Thymus (tissue), 14 donors: ENCODE measurements at places on chromosomes 1 and 21. TPM values are rescaled to one million over a fixed set of nuclear protein-coding genes. Genes with fewer than 3 reads are reported as not detected.

The CA14 gene
- 0.09 TPM for total RNA-seq

The PDZK1 gene
- total RNA-seq = 0.90 TPM

The TCHH gene
- 0.05 TPM for total RNA-seq

The FLG gene
- total RNA-seq = 0.28 TPM

The C4BPA gene
- total RNA-seq = 0.09 TPM

The AMPD1 gene
- total RNA-seq = 0.05 TPM

The TESK2 gene
- total RNA-seq = 3.9 TPM

The MRPL39 gene
- 46.2 TPM for total RNA-seq

The CFHR1 gene
- total RNA-seq = 1.3 TPM

The GNAT2 gene
- 0.14 TPM for total RNA-seq

The LCE1D gene
- total RNA-seq = not detected

The ITGB2 gene
- 134 TPM for total RNA-seq

The PTPRC gene
- 490 TPM for total RNA-seq

The C1orf116 gene
- total RNA-seq = 0.05 TPM

The RPS27 gene
- 10,992 TPM for total RNA-seq

The GJA4 gene
- 3.8 TPM for total RNA-seq

The ESRRG gene
- total RNA-seq = 1.3 TPM

The KLHL21 gene
- 8.0 TPM for total RNA-seq

The BGLAP gene
- 0.66 TPM for total RNA-seq

The SSX2IP gene
- total RNA-seq = 23.7 TPM

The TCEA3 gene
- total RNA-seq = 3.0 TPM

DNA sequence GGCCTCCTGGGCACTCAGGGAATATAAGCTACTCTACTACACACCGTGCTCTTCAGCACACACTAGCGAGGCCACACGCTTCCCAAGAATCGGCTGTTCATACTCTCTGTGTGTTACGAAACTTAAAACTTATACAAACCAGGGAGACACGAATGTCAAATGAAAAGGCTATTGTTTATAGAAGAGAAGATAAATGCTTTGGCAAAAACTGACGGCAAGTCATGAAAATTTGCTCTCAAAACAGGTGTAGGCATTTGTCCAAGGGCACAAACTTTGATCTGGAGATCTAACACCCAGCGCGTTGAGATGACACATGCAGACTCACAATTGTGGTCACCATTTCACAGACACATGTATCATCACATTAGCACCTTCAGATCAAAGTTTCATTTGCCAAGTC is 46.1 kb downstream of the USP48 start:
- DNase-seq = no peak

GRCh38 chr21:44701541-44701940 is 4.6 kb downstream of the KRTAP10-12 start:
- no peak for DNase-seq

- DNase-seq = no peak
Measured at GRCh38 chr1:1157914-1158710, 15.6 kb upstream of the TTLL10 start.

DNA sequence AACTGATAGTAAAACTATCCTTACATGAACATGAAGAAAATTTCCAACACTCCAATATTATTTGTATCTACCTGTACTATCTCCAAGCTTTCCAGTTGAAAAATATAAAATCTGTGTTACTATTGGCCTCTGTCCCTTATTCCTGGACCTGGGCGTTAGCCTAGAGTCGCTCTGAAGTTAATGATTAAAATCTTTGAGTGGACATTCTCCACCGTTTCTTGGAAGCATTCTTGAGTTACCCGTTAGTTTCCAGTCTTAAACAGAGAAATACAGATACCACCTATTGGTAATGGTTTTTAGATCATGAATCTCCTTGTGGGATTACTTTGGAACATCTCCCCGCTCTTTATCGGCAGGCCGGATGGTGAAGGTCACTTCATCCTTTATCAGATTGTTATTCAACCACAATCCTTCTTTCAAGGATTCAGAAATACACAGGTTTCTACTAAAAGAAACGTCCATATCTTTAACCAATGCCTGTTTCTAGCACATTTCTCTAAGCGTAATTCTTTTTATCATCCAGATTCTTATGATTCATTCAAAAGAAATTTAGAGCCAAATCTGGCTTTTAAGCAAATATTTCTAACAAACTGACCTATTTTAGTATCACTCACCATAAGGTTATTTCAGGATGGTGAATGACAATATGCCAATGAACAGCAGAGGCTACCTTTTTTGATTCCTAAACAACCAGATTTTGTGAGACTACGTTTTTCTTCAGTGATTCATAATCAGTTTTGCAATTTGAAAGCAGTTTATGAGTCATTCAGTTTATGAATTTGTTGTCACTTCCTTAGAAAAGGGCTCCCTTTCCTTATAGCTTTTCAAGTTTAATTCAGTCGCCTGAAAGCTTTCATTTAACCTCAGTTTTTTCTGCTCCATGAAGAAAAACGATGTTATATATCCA is 70.2 kb upstream of the ERRFI1 start:
- no peak for DNase-seq

DNA sequence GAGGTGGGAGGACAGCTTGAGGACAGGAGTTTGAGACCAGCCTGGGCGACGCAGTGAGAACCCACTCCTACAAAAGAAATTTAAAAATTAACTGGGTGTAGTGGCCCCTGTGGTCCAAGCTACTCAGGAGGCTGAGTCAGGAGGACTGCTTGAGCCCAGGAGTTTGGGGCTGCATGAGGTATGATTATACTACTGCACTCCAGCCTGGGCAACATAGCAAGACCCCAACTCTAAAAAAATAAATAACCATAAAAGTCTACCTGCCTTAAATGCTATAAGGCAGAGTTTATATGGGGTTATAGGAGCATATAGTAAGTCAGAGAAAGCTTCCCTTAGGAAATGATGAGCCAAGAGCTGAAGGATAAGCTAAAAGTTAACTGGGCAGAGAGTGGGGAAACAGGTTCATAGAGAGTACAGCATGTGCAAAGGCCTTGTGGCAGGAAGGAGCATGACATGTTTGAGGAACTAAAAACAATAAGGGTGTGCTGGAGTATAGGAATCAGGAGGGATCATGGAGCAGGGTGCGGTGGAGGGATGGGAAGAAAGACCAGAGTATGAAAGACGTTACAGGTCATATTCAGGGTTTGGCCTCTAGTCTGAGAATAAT is 68.3 kb downstream of the ADSS2 start:
- no peak for DNase-seq

DNA sequence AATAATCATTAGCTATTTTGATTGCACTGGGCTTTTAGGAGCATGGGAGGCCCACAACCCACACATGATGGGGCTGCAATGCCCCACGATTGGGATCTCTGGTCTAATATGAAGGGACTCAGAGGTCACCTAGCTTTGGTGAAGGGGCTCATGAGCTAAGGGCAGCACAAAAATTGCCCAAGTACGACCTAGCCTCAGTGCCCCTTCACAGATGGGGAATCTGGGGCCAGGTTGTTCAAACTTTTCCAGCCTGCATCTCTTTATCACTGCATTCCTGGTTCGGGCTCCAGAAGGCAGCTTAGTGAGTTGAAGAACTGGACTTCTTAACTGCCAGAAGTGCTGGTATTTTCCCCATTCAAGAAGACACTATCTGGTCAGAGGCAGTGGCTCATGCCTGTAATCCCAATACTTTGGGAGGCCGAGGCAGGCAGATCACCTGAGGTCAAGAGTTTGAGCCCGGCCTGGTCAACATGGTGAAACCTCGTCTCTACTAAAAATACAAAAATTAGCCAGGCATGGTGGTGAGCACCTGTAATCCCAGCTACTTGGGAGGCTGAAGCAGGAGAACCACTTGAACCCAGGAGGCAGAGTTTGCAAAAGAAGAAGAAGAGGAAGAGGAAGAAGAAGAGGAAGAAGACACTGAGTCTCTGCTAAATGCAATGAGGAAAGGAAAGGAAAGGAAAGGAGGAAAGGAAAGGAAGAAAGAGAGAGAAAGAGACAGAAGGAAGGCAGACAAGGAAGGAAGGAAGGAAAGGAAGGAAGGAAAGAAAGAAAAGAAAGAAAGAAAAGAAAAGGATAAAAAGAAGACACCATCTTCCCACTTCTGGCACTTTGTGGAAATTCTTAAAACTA is 258.5 kb upstream of the IRF2BP2 start:
- DNase-seq = no peak

DNA sequence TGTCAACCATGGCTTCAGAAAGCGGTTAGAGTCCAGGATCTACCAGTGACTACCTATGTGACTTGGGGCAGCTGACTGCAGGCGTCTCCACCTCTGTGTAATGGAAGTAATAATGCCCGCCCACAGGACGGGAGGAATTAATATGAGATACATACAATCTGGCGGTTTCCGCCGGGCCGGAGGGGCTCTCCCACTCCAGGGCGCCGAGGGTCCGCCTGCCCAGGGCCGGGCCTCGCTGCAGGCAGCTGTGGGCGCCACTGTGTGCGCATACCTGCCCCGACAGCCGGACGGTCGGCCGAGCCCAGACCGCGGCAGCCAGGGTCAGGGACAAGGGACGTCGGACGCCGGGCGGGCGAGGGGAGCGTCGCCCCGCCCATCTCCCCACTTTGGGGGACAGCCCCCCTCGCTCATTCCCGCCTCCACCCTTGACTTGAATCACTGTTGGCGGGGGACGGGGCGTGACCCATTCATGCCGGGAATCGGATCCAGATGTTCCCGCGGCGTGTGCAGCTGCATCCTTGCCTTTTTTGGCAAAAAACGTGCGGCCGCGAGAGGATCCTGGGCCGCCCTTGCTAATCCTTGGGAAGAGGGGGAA is 6.0 kb upstream of the SF3A3 start:
- no peak for DNase-seq

DNA sequence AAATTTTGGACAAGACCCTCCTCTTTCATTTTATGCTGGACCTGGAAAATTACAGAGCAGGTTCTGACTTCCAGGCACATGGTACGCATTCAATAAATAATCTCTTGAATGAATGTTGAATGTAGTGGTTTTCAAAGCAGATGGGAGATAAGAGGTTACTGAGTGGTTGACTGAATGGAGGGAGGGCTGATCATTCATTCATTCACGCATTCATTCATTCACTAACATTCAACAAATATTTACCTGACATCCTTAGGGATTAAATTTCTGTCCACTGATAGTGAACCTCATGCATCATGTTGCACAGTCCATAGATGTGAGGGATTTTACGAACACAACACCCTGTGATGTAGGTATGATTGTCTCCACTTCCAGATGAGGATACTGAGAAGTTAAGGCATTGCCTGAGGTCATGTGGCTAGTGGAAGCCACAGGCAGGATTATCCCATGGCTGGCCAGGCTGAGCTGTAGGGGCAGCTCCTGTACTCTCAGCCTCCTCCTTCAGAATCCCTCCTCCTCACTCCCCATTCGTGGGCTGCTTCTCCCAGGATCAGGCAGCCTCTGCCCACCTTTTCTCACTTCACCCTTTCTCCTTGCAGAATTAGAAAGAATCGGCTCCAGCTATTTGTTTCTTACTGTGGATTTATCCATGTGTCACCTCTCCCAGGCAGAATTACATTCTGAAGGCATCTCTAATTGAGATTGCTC is 48.4 kb upstream of the ATP5PO start:
- DNase-seq = no peak

GRCh38 chr1:42927274-42927841 is 31.3 kb downstream of the SLC2A1 start:
- DNase-seq = no peak

- DNase-seq = no peak
Measured at GRCh38 chr1:170885551-170885950, 49.8 kb upstream of the MROH9 start.

DNA sequence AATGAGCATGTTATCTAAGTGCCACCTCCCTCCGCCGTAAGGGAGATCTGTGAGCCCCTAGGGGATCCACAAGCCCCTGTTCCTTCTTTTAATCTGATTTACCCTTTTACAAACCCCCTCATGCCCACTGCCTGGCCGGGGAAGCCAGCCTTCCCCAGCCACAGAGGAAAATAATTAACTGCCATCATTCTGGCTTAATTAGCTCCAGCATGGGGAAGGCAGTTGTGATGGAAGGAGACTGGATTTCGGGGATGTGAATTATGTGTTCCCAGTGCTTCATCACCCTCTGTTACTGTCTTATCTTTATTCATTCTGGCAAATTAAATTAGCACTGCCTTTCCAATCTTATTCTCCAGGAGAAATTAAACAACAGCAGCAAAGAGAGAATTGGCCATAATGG is 135.8 kb downstream of the PTPRU start:
- DNase-seq = no peak

DNA sequence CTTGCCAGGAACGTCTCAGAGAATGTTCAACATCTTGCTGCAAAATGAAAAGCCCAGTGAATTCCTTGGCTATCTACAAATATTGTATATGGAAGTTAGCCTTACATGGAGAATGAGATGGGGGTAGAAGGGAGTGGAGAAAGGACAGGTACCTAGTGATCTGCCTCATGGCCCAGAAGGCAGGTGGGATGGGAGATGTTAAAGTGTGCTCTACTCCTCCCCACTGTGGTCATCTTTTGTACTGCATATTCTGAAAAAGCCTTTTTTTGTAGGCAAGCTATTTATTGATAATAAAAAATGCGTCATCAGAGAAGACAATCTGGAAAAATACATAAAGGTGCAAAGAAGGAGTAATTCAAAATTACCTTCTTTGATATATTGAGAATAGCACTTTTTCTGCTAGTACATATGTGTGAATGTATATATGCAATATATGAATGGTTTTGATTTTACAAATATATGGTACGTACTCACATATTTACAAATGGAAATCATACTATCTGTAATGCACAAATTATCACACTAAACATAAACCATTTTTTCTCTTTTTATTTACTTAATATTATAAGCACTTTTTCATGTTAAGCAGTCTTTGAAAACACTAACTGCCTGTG is 19.1 kb upstream of the SLC5A9 start:
- no peak for DNase-seq

GRCh38 chr1:149879556-149879955 is 19.8 kb upstream of the BOLA1 start:
- DNase-seq = no peak

- DNase-seq = no peak
Measured at GRCh38 chr21:41578716-41579115, 70.8 kb upstream of the TMPRSS2 start.

DNA sequence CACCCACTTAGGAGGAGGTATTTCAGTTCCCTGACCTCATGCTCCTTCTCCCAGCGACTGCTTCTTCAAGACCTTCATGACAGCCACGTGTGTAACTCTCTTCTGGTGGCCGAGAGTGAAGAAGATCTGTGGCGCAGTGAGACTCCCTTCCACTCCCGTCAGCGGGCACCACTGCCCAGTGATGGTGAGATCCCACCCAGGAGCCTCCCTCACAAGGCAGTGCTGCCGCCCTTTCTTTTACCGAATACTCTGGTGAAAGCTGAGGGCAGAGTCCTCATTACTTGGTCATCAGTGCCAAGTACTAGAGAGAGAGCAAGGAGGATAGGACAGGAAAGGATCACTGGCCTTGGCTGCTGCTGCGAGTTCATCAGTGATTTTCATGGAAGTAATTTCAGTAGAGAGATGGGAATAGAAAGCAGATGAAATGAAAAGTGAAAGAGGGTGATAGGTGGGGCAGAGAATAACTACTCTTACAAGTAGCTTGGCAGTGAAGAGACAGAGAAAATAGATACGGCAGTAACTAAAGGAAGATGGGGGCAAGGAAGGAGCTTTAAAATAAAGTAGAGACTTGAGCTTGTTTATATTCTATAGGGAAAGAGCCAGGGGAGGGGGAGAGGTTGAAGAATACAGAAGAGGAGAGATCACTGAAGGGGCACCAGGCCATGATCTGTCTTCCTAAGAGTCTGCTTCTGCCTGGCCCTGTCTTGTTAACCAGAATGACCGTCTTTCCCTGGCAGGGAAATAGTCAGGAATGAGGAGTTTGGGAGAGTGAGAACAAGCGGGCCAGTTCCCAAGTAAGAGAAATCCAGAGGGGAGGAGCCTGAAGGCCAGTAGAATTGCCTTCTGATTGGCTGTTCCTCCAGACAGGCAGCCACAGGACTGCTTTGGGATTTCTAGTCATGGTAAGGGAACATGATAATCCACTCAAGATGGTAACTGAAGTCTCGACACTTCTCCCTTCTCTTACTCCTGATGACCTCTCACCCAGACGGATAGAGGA is 18.3 kb downstream of the HYI start:
- DNase-seq = no peak
